ENCODE measurements at places on chromosomes 12 and 14. TPM values are rescaled to one million over a fixed set of nuclear protein-coding genes. Genes with fewer than 3 reads are reported as not detected.

DNA sequence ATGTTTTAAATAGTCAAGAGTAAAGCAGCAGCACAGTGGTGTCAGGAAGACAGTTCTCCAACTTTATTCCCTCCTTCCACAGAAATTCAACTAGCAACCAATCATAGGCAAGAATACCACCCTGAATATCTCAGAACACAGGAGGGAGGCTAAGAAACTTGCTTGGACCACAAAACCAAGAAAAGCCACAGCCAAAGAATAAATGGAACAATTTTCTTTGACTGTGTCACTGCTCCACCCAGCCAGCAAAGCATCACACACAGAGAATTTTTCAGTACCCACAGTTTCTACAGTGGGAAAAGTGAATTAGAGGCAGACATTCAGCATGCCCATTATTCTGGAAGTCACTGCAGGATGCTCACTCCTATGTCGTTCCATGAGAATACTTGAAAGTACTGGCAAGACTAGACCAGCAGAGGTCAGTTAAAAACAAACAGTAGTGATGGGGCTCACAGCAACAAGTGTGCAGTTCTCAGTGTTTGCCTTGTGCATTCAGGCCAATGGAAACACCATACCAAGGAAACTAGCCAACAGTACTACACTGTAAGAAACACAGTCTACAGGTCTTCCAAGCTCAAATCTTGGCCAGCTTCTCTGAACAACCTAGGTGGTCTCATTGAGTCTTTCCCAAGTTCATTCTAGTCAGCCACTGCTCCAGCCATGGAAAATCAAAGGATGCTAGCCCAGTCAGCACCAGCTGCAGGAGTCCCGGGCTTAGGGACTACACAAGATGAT lies 56.8 kb upstream of the FOXG1 start:
- DNase-seq, result no peak

GRCh38 chr14:71050227-71050823 lies 143.1 kb downstream of the PCNX1 start:
- DNase-seq, result no peak

DNA sequence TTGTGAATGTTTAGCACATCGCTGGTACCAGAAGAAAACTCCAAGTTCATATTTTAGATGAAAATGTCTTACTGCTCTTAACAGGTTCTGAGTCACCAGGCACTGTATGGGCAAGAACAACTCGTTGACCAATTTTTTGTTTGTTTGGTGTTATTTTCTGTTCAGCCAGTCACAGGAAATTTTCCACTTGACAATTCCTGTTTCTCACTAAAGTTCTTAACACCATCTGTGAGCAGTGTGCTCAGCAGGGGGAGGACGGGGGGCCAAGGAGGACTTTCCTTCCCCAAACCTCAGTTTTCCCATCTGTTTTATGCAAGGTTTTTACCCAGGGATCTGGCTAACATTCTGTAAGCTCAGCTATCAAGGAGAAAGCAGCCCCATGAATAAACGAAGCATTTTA lies 3.0 kb downstream of the NUAK1 start:
- DNase-seq, result no peak

Gene LRRC10
- total RNA-seq, result not detected

Gene KERA
- total RNA-seq, result not detected

- peak; percentile 75 for DNase-seq
Measured at GRCh38 chr12:11958221-11959091, 112.3 kb upstream of the BCL2L14 start.

GRCh38 chr12:107318556-107318805 lies 225.1 kb upstream of the CRY1 start:
- DNase-seq, result no peak

All from endodermal cell (in vitro differentiated cells).